Fibroblast of skin of right quadriceps (primary cell): ENCODE measurements at places on chromosomes 13 and 19.

GRCh38 chr13:75647126-75647784, 11.1 kb downstream of the LMO7 start:
- DNase-seq: peak; percentile 42

GRCh38 chr19:53903055-53903680, 5.9 kb upstream of the CACNG7 start:
- no peak for DNase-seq

GRCh38 chr13:65913173-65913572, 1317.0 kb downstream of the PCDH9 start:
- peak; percentile 88 for DNase-seq

DNA sequence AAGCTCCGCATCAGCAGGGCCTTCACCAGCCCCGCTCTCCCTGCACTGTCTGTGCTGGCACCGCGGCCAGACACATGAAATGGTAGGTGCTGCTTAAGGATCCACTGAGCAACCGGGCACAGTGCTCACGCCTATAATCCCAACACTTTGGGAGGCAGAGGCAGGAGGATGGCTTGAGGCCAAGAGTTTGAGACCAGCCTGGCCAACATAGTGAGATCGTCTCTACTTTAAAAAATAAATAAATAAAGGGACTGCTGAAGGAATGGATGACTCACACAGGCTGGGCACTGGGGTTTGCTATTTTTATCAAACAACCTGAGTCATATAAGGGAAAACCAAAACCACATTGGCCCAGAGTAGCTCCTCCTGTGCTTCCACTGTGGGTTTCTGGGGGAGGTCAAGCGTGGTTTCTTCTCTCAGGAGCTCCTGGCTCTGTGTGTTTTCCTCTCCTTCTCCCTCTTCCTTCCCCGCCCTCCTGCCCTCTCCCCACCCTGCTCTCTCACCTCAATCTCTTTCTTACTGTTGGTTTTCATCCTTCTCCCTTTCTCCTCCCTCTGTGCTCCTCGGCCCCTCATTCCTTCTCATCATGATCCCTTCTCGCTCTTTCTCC, 21.3 kb downstream of the VRK3 start:
- DNase-seq: peak; percentile 96

GRCh38 chr13:111644750-111645149, 324.3 kb downstream of the TEX29 start:
- no peak for DNase-seq

GRCh38 chr13:106373304-106373988, 162.0 kb downstream of the EFNB2 start:
- no peak for DNase-seq

- DNase-seq: no peak
Observed at GRCh38 chr13:38637576-38637975, 49.3 kb upstream of the FREM2 start.

GRCh38 chr19:5149932-5150901, 181.3 kb downstream of the KDM4B start:
- no peak for DNase-seq

GRCh38 chr13:62130062-62130970, 714.7 kb upstream of the PCDH20 start:
- DNase-seq: no peak

- DNase-seq: no peak
Observed at GRCh38 chr19:19817357-19817756, 4.2 kb downstream of the ZNF506 start.

GRCh38 chr19:10074153-10074552, 12.0 kb upstream of the SHFL start:
- peak; percentile 20 for DNase-seq
